ENCODE measurements at places on chromosomes 3 and 15.

DNA sequence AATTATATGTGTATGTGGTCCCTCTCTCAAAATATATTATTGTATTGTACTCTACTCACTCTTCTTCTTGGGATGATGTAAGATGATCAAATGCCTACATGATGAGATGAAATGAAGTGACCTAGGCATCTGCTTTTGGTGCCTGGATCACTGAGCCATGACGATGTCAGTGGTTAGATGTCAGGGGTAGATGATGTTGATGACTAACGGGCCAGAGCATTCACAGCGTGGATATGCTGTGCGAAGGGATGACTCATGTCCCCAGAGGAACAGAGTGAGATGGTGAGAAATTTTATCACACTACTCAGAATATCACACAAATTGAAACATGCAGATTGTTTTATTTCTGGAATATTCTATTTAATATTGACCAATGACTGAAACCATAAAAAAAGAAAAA lies 233.9 kb upstream of the CADM2 start:
- DNase-seq, result no peak

- no peak for DNase-seq
Observed at GRCh38 chr15:68829068-68829467, 8.4 kb upstream of the ANP32A start.

DNA sequence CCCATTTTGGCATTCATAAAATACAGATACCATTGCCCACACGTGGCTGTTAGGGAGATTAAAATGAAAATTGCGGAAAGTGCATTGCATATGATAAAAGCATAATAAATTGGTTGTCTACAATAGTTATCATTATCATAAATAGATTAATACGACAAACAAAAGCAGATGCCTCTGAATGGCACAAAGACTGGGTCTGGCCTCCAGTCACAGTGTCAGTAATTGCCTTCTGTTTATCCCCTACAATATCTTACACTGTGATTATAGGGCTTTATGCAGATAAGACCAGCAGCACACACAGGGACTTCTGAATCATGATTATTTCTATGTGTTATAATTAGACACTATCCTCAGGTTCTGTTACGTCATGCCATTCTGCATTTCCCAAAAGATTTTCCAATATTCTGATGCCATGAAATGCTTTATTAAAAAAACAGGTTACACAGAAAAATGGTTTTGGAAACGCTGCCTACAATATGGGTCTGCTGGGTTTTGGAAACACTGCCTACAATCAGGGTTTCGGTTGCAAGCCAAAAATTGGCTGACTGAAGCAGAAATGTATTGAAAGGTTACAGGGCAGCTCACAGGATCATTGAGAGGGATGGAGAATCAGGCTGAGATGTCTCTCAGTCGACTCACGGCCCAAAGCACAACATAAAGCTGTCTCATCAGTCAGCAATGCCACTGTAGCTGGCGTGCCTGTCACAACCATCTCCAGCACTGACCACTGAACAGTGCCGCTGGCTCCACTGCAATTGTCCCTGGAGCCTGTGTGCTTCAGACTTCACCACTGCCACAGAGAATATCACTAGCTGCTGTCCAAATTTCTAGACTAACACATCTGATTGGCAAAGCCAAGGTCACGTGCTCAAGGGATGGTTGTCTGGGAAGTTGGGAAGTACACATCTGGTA lies 248.1 kb downstream of the ERC2 start:
- DNase-seq, result no peak

GRCh38 chr3:67000009-67000408 lies 1.9 kb downstream of the KBTBD8 start:
- no peak for DNase-seq

GRCh38 chr3:160480931-160481330 lies 31.3 kb upstream of the TRIM59 start:
- DNase-seq, result no peak

- no peak for DNase-seq
Observed at GRCh38 chr15:57728436-57728835, 21.9 kb downstream of the POLR2M start.

DNA sequence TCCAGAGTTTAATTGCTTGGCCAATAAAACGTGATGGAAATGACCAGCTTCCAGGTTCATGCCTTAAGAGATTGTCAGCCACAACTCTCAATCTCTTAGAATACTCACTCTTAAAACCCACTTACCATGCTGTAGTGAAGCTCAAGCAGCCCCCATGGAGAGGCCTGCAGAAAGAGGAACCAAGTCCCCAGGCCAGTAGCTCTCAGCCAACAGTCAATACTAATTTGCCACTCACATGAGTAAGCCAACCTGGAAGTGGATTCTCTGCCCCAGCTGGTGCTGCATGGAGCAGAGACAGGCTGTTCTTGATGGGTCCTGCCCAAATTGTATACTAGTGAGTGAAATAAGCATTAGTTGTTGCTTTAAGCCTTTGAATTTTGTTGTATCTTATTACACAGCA lies 155.9 kb downstream of the OXSM start:
- DNase-seq, result no peak

DNA sequence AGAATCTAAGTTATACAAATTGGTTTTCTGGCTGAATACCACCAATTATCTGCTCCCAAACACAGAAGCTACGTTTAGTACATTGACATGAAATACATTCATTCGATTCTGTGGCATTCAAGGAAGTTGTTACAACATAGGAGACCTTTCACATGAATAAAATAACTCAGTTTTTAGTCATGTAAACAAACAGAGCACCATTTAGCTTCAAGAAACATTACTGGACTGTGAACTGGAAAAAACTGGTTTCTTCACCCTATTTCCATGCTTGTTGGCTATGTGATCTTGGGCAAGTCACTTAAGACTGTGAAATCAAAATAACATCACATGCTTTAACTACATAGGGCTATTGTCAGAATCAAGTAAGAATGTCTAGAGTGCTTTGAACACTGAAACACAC lies 46.2 kb downstream of the NRG4 start:
- DNase-seq, result no peak

DNA sequence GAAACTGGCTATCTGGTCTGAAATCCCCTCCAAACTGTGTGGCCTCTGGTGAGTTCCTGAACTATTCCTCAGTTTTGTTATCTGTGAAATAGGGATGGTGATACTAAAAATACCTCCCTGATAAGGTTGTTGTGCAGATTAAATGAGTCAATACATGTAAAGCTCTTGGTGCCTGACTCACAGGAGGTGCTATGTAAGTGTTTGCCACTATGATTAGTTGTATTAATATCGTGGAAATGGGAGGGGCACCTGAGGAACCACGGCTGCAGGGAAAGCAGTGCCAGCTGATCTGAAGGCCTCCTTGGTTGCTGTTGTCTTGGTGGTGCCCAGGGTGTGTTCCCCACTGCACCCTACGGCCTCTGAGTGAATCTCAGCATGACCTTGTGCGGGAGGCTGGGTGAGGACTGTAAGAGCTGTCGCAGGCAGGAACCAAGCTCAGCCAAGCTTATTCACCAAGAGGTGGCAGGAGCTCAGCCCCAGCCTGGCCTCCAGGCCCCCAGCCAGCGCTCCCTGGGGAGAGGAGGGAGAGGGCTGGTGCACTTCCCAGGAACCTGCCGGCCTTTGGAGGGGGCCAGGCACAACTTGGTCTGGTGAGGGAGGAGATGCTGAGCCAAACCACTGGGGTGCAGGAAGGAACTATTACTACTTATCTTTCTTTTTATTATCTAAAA lies 44.8 kb upstream of the CCDC174 start:
- no peak for DNase-seq

GRCh38 chr3:14358426-14359211 lies 43.8 kb upstream of the SLC6A6 start:
- peak; percentile 71 for DNase-seq

DNA sequence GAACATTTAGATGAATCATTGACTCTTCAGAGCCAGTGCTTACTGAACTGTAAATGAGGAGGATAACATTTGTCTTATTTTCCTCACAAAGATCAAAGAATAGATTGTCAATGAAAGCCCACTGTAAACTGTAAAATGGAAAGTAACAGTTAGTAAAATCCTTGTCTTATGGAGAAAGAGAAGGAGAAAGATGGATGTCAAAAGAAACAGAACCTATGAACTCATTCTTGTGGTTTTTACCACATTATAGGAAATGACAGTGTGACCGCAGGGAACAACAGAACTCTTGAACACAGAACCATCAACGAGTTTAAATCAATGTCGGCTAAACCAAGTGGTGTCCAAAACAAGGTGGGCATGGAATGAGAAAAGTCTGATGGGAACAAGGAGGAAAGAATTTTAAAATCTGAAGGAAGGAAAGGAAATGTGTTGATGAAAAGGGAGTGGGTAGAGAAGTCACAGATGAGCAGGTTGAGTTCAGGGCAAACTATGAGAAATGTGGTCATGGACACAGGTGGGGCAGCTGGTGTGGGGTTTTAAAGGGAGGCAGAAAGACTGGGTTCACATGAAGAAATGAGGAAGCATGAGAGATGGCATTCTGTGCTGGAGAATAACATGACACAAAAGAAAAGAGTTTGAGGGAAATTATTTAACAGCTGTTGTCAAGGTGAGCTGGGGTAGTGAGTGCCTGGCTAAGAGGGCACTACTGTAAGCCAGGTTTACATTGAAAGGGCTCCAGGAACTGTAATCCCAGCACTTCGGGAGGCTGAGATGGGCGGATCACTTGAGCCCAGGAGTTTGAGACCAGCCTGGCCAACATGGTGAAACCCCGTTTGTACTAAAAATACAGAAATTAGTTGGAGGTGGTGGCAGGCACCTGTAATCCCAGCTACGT lies 42.4 kb upstream of the ETV5 start:
- DNase-seq, result no peak

DNA sequence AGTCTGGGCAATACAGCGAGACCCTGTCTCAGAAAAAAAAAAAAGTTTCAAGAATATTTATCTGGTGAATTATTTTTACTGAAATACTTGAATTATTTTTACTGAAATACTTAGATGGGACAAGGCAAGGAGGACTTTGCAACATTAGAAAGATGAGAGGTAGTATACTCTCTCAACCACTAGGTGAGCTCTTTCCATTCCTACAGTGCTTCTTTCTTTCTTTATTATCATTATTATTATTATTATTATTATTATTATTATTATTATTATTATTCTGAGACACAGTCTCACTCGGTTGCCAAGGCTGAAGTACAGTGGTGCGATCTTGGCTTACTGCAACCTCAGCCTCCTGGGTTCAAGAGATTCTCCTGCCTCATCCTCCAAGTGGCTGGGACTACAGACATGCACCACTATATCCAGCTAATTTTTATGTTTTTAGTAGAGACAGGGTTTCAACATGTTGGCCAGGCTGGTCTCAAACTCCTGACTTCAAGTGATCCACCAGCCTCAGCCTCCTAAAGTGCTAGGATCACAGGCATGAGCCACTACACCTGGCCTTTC lies 468.8 kb downstream of the MAGI1 start:
- DNase-seq, result no peak

- no peak for DNase-seq
Observed at GRCh38 chr3:130849091-130849552, 44.8 kb upstream of the ATP2C1 start.

DNA sequence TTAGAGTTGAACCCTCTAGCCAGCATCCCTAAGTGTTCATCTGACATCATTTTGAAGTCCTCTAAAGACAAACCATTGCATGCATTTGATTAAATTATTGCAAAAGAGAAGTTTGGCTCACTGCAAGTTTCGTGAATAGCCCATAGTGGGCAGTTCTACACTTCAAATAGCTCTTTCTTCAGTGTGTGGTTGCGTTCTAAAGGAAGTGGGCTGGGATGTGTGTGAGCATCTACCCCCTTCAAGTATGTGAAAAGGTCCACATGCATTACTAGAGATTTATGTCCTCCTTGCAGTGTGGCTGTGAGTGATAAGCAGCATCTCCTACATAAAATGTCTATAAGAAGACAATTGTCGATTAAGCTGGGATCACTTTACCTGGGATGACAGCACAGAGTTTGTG lies 54.6 kb downstream of the SST start:
- DNase-seq, result no peak

GRCh38 chr15:39248204-39248603 lies 332.7 kb upstream of the THBS1 start:
- DNase-seq, result no peak

DNA sequence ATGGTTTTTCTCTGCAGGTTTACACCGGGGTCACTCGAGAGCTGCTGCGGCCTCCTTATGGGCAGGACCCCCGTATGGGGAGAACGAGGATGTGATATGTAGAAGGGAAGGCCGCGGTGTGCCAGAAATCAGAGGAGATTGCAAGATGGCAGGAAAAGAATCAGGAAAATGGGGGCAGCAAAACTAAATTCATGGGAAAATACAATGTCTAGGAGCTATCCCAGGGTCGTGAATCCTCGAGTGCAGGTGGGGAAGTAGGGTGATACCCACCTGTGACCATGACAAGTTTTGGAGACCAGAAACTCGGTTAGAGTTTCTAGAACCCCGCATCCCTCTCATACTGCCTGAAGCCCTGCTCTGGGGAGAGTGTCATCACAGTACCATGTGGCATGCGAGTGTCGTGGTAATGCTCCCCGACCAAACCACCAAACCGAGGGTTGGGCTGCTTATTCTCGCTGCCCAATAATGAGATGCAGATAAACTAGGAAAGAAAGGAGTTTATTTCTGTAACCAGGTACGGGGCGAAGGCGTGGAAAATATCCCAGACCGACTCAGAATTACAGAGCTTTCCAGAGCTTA lies 781 bp downstream of the TRNT1 start:
- peak; percentile 11 for DNase-seq

DNA sequence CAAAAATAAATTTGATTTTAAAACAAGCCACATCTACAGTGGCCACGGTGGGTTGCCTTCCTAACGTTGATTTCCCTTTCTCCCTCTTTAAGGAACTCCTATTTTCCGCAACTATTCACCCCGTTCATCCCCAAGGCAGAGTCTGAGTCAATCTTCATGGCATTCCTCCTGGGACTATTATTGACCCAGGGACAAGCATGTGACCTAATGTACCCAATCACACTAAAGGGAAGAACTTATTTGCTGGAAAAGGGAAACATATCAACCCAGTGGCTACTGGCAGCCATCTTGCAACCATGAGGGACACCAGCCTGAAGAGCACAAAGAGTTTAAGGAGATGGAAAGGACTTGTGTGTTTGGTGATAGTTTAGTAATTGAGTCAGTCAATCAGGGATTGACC lies 55.4 kb upstream of the ARHGEF3 start:
- DNase-seq, result no peak

DNA sequence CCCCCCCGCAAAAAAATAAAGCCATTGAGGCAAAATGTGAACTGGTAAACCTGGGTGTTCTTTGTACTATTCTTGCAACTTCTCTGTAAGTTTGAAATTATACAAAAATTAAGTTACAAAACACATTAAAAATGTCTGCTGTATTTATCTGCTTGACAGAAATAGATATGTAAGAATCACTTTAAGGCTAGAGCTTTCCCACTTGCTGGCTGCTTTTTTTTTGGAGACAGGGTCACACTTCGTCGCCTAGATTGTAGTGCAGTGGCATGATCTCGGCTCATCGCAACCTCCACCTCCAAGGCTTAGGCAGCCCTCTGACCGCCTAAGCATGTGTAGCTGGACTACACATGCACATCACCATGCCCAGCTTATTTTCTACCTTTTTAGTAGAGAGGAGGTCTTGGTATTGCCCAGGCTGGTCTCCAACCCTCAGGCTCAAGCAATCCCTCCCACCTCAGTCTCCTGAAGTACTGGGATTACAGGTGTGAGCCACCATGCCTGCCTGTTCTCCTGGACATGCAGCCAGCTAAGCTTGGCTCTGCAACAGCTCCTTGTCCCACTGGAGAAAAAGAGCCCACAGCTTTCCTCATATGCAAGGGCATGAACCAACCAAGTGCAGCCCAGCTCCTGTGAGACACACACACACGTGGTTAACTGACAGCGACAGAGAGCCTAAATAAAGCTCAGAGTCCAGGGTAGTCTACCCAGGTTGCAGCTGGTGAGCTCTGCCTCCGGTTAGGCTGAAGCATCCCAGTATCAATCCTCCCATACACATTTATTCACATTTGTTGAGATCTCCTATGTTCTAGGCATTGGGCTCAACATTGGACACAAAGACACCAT lies 4.5 kb downstream of the RPS17 start:
- no peak for DNase-seq

All from H7 (cell line).